Stimulated activated CD4-positive, alpha-beta T cell treated with anti-CD3 and anti-CD28 coated beads, Interleukin-12 subunit alpha, Interleukin-12 subunit beta, amount 100 ng/mL, for 48 hours (primary cell): ENCODE measurements at places on chromosomes 6 and 20.
A peak's percentile ranks its signal among the peaks of the same experiment; 100 is the strongest.

DNA sequence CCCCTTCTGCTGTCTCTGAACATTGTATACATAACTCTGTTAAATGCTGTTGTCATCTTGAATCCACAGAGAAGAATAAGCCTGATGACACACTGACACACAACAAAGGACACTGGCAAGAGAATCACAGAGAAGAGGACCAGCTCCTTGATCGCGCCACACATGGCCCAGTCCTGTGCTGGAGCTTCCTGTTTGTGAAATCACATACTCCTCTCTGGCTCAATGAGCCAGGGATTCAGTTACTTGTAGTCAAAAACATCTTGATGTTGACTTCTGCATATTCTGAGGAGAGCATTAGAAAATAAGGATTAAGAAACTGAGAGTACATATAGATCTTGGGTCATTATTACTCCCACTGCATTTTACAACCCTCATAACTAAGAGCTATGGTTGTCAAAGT is 100.1 kb downstream of the EPB41L2 start:
- DNase-seq, result no peak

DNA sequence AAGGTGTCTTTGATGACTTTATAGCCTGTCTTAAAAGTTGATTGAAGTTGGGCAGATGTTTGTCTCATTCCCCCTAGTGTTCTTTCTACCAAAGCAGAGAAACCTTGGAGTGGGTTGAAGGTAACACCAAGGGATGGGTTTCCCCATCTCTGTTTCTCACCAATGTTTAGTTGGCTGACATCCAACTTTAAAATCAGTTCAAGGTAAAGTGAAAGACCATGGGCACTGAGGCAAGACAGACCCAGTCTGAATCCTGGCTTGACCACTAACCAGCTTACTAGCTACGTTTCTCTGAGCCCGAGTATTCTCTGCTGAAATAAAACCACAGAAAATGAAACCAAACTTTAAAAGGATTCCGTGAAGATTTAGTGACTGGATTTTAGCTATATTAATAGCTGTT is 258.9 kb downstream of the KIF16B start:
- no peak for DNase-seq

DNA sequence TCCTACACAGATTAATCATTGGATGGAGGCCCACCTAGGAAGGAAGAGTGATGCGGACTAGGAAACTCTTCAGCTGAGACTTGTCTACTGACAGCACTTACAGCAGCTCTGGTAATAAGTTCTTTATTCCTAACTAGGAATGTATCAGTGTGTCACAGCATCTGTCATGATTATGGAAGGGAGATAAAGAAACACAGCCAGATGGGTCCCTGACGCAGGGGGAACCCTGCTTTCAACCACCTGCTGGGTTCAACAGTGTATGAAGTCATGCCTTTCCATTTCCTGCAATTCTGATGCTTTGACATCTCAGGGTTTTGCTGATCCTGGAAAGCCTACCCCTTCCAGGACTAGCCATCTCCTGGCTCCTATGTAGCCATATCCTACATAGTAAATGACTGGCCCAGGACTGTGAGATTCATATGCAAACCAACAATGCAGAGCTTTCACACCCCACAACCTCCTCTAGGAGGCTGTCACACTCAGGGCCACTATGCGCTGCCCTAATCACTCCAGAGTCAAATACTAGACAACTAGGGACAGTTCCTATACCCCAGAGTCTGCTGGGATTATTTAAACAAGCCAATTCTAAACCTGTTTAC is 29.0 kb upstream of the MANEA start:
- DNase-seq, result no peak

GRCh38 chr6:3285049-3285639 is 26.4 kb downstream of the PSMG4 start:
- DNase-seq, result no peak

- DNase-seq, result no peak
Measured at GRCh38 chr20:19129976-19130612, 82.3 kb upstream of the SLC24A3 start.

- no peak for DNase-seq
Measured at GRCh38 chr20:43538878-43539700, 19.7 kb upstream of the SGK2 start.

DNA sequence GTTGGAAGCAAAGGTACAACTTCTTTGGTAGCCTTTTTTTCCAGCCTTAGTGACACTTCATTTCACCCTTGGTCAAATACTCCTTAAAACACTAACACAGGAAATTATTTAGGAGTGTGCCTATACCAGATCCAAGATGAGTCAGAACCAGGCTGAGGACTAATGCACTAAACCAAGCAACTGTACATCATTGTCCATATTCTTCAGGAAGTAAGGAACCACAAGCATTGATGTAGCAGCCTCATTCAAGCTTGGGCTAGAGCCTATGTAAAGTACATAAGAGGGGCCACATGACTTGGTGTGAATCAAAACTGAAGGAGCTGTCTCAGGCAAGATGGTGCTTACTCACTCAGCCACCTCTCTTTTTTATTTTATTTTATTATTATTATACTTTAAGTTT is 20.7 kb upstream of the ADGB start:
- no peak for DNase-seq

DNA sequence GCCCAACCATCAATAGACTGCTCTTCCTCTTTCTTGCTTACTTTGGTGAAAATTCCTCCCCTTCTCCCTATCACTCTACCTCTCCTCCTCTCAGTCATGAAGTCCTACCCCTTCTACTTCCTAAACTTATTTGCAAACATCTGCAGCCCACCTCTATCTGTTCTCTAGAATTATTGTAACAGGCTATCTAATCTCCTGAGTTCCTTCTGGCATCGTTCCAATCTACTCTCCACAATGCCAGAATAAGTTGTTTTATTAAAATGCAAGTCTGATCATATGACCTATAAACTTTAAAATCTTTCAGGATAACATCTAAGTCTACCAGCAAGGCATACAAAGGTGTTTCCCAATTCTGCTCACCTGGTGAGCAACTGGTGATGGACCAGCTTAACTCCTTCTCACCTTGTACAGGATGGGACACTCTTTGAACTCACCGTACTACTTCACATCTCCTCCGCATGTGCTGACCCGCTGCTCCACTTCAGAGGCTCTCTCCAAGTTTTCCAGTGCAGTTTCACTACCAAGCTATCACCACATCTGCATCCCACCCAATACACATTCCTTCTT is 7.9 kb downstream of the CD164 start:
- no peak for DNase-seq

- no peak for DNase-seq
Measured at GRCh38 chr20:62675877-62676260, 32.8 kb upstream of the NTSR1 start.

DNA sequence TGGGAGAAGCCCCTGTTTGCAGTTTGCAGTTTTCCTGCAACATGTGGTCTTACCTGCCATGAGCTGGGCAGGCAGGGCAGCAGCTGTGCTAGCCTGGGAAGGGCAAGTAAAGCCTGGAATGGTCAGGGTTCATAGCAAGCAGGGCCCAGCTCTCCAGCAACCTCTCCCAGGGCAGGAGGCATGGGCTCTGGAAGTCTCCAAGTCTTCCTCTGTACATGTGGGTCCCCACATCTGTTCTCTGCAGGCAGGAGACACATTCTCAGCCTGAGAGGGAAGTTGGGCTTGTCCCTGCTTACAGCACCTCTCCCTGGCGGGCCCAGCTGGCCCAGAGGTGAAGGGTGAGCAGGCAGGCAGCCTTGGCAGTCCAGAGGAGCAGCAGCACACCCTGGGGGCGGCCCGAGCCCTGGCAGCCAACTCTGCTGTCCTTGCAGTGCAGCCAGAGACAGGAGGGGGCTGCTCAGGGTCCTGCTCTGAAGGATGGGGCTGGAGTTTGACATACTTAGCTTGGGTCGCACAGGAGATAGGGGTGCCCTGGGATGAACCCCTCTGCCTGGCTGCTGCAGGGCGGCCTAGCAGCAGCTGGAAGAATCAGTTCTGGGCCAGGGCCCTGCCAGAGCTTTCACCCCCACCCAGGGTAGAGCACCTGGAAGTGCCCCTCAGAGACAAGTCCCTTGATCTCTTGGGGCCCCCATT is 176.0 kb downstream of the MRPL14 start:
- DNase-seq, result no peak

DNA sequence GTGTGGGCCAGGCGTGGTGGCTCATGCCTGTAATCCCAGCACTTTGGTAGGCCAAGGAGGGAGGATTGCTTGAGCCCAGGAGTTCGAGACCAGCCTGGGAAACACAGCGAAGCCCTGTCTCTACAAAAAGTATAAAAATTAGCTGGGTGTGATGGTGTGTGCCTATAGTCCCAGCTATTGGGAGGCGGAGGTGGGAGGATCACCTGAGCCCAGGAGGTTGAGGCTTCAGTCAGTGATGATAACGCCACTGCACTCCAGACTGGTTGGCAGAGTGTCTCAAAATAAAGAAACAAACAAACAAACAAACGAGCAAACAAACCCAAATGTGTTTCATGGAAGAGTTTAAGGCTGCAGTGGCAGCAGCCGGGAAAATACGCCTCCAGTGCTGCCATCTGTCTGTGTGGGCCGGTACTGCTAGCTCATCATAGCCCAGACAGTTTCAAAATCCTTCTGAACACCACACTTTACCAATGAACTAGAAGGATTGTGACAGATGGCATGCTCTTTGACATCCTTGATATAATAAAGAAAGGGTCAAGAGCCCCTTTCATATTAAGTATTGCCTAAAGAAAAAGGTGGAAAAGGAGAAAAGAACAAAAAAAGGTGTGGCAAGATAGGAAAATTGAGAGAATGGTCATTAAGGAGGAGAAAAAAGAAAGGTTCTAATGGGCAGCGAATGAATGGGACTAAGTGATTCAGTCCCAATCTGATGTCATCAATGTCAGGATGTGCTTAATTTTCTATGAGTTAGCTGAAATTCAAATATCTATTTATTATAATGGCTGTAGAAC is 298.6 kb downstream of the SYNE1 start:
- peak; percentile 66 for DNase-seq

DNA sequence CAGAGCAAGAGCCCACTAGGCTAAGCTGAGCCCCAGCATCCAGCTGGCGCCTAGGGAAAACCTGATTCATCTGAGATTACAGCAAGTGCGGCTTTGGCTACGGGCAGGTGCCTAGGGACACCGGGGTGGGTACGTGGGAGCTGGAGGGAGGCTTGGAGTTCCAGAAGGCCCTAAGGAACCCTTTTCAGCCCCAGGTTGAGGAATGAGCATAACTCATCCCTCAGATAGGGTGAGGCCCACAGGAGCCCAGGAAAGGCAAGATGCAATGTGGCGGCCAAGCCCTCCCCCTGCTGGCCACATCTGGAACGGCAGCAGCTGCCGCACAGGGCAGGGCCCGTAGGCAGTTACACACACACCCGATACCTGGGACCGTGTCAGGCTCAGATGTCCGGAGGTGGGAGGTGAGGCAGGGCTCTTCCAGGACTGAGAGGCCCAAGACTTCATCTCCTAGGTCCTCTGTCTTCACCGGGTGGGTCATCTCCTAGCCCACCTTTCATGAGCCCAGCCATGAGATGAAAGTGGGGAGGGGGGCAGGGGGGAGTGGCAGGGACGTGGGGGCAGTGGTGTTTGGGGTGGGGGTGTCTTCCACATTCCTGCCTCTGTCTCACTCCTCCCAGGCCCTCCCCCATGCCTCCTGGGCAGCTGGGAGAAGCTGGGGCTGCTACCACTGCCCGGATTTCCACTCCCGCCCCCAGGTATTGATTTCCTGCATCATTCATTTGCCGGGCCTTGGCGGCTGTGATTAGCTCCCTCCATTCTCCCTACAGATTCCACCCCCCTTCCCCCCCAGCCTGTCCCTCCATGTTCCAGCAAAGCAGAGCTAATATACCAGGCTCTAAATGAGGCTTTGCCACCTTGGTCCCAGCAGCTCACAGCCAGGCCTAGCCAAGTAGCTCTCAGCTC is 5.5 kb downstream of the MDGA1 start:
- DNase-seq, result peak; percentile 72

DNA sequence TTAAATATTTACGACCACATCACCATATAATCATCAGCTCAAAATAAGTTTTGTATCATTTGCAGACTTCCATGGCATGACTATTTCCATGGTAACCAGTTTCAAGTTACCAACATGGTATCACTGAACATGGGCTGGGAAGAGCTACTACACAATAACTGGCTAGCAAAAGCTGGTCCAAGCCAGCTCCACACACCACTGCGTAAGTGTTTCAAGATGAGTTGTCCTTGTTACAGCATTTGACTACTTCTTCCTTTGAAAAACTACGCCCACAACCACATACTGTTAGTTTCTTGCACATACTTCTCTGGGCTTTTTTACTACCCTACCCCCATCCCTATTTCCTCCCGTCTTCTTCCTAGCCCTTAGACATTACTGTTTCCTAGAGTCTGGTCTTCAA is 8.5 kb downstream of the CD164 start:
- DNase-seq, result peak; percentile 59

- DNase-seq, result no peak
Measured at GRCh38 chr6:22254886-22255285, 42.0 kb downstream of the PRL start.

GRCh38 chr20:46022411-46023147 is 6.4 kb upstream of the SLC12A5 start:
- DNase-seq, result peak; percentile 71

DNA sequence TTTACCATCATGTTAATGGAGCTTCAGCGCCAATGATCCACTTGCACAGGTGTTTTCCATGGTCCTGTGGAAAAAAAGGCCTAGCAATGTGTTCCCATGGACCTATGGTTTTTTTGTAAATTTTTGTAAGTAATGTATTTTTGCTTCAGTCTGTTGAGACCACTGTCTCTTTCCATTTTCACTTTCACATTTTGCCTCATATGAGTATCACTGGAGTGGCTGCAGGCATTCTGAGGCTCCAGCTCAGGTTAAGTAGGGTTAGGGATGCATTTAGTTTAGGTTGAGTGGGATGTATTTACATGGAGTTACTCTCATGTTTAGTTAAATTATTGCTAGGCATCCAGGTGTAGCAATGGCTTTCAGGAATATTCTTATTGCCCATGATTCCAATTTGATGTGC is 19.2 kb upstream of the LMBRD1 start:
- DNase-seq, result no peak

DNA sequence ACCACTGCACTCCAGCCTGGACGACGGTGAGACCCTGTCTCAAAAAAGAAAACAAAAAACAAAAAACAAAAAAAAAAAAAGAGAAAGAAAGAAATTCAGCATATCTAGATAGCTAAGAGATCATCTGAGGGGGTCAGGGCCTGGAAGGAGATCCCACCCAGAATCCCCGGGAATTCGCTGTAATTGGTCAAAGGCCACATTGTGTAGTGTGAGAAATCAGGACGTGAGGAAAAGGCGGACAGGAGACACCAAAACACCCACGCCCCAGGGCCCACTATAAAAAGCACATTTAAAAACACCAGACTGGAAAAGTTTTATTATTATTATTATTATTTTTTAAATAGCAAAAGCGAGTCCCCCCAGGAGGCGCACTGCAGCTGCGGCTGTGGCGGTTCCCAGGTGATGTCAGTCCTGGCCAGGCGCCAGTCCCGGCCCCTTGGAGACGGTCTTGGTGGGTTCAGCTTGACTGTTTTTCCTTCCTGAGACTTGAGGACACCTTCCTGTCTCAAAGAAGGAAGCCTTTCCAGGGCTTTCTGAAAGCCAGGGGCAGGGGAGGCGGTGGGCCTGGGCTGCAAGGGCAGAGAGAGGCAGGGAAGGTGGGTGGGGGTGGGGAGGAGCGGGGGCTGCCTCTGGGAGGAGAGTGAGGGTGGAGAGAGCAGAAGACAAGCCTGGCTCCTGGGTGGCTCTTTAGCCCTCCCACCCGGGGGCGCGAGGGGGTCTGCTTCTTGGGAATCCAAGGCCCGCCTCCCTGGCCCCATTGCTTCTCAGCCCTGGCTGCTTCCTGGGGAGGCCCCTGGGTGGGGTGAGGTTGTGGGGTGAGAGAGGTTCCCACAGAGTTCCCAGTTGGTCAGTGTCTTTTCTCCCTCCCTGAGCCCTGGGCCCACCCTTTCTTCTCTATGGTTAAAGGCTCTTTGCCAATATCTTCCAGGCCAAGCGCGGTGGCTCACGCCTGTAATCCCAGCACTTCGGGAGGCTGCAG is 14.5 kb downstream of the TCF15 start:
- DNase-seq, result no peak

GRCh38 chr6:36639171-36639808 is 39.2 kb upstream of the CDKN1A start:
- no peak for DNase-seq
